Sigmoid colon (tissue), 7 donors: ENCODE measurements at places on chromosomes 16 and 17. TPM values are rescaled to one million over a fixed set of nuclear protein-coding genes. Genes with fewer than 3 reads are reported as not detected.

The RAMP2 gene
- 16.7 TPM for polyA plus RNA-seq

The CSH2 gene
- polyA plus RNA-seq = not detected

The SOST gene
- polyA plus RNA-seq = not detected

DNA sequence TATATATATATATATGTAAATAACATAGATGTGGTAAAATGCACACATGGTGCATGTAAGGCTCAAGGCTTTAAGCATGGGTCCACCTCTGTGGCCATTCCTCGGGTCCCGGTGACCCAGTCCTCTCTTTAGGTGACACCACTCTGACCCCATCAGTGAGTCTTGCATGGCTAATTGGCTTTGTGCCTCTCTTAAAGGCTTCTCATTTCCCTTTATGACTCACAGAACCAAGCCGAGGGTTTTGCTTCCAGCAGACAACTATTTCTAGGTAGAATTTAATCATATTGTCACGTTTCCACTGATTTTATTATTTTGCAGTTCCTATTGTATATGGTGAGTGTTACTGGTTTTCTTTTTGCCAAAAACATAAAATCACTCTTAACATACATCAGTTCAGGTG, 59.7 kb downstream of the PLCG2 start:
- no peak overlapping the region for H3K27ac ChIP-seq
- H3K4me3 ChIP-seq = no peak overlapping the region
- H3K36me3 ChIP-seq = no peaks in the 10 kb centered on the region

- H3K4me3 ChIP-seq = no peak overlapping the region
- DNase-seq = no peak
- no peaks in the 10 kb centered on the region for H3K27me3 ChIP-seq
- H3K36me3 ChIP-seq = no peaks in the 10 kb centered on the region
These were observed 35.7 kb downstream of the SMARCE1 start for GRCh38 chr17:40611840-40612474.
